ENCODE measurements at places on chromosomes 7 and 10. TPM values are rescaled to one million over a fixed set of nuclear protein-coding genes. Genes with fewer than 3 reads are reported as not detected.

The PKD1L1 gene
- total RNA-seq, result not detected

The MASTL gene
- 16.2 TPM for total RNA-seq

The LLCFC1 gene
- total RNA-seq, result not detected

The GFRA1 gene
- 8.2 TPM for total RNA-seq

The FOXP2 gene
- total RNA-seq, result 2.4 TPM

The PTN gene
- total RNA-seq, result not detected

The TFEC gene
- not detected for total RNA-seq

The NKX6-2 gene
- not detected for total RNA-seq

DNA sequence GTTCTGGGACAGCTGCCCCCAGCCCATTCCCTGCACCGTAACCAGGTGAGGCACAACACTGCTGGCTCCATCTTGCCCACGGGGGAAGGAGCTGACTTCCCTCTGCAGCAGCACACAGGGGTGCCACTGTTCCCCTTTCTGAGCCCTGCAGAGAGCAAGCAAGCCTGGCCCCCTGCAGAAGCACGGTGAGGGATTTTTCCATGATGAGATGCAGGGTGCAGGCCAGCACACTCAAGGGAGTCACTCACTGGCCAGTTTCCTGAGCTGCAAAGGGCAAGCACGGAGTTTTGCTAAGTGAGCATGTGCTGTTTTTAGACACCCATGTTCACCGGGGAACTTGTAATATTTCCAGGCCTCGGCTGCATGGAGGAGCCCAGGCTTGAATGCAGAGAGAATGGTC, 176.6 kb downstream of the PIP4K2A start:
- no peak for DNase-seq

GRCh38 chr10:122333037-122333436, 41.5 kb upstream of the PLEKHA1 start:
- no peak for DNase-seq

DNA sequence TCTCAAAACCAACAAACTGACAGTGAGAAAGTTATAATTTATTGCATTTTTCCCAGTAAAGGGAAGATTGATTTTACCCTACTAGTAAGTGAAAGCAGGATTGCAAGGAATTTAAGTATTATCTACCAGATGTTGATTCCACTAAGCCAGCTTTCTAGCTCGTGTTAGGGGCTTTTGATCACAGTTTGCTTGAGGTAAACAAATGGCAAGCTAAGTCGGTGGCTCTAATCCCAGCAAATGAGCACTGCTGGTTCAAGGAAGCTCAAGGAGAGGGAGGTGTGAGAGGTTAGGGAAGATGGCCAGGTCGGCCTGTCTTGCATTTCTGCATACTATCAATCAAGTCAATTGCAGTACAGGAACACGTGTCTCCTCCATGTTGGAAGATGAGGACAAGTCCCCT, 448.7 kb upstream of the POM121L12 start:
- no peak for DNase-seq

- no peak for DNase-seq
Measured at GRCh38 chr10:13658871-13659685, 72.3 kb downstream of the PRPF18 start.

DNA sequence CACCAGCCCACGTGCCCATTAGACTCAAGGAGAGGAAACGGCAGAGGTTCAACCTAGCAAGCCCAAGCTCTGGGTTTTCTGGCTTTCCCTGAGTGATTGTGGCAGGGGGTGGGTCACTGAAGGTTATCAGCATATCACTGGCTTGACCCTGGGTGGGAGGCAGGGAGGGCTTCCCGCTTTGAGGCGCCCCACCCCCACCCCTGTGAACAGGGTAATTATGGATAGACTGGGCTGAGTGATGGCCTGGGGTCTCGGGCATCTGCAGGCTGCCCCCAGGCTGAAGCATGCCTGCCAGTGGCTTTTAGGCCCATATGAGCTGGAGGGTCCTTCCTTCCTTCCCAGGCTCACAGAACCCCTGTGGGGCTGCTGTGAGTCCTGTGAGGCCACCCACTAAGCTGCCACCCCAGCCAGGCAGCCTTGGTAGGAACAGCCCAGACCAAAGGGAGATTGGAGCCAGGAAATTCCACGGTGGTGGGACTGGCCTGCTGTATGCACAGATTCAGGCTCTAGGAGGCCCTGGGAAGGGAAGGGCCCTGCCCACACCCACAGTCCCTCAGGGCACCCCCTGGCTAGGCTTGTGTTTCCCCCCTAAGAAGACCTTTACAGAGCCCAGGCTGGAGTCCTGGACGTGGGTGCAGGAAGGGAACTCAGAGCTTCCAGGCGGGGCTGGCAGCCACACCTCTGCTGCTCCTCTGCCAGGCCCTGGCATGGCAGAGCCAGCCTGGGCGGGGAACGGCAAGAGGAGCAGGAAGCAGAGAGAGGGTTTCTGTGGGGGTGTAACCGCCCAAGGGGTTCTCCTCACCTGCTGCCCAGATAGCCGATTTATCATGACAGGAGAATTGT, 33.1 kb downstream of the GPRIN2 start:
- DNase-seq, result peak; percentile 64

DNA sequence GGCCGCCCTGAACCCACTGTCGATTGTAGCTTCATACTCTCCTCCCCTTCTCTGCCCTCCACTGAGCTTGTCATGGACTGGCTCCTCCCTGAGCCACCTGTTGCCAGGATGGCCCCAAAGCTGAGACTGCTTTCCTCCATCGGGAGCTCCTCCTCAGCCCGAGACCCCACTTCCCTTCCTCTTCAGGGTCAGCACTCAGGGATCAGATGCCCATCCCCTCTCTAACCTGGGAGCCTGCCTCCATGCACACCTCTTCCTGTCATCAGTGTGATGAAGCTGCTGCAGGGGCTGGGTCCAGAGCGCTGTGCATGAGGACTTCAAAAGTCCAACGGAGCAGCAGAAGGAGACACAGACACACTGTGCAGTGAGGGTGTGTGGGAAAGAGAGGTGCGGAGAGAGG, 201.1 kb downstream of the WDR37 start:
- DNase-seq, result no peak

- DNase-seq, result no peak
Measured at GRCh38 chr10:46995234-46995633, 84.0 kb downstream of the PTPN20 start.

DNA sequence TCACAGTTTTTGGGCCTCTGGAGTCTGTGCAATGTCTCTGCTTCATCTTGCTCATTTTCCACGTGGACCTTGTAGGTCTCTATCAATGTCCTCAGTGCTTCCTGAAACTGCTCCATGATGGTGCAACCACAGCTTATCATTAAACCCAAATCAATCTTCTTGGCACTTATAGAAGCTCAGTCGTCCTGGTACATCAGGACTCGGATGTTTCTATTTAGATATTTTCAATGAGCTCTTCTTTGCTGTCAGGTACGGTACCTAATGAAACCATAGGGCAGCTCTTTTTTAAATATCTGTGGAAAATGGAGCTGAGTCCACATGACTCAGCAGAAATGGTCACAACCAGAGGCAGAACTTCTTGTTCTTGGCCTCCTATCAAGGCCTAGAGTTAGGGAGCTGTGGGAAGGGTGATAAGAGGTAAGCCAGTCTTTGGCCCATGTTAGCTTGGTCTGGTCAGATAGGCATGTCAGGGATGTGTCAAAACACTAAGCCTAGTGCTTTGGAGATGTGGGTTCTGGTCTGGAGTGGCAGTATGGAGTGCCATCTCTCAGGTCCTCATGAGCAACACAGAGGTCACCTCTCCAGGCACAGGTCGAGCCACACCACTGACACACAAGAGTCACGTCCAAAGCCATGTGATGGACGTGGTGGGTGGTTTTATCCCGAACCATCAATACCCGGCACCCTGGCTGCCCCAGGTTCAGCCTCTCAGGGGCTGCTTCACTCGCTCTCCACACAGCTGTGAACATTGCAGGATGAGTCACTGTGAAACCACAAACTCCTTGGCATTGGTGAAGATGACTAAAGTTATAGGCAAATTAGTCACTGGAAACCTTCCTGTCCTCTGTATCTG, 87.0 kb downstream of the TBXAS1 start:
- DNase-seq, result peak; percentile 96

DNA sequence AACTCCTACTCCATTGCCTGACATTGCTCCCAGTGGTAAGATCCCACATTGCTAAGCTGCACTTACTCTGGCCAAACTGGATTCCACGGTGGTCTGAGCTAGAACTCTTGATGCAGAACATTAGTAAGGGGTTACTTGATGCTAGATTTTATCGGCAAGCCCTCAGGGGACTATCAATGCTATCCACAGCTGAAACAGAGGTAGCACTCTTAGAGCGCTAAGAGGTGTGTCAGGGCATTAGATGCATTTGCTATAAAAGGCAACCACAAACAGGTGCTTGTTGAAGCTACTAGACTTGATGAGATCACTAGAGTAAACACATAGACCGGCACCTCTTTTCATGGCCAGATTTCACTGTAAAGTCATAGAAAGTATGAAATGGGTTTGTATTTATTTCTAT, 116.3 kb downstream of the MDFIC start:
- DNase-seq, result no peak

DNA sequence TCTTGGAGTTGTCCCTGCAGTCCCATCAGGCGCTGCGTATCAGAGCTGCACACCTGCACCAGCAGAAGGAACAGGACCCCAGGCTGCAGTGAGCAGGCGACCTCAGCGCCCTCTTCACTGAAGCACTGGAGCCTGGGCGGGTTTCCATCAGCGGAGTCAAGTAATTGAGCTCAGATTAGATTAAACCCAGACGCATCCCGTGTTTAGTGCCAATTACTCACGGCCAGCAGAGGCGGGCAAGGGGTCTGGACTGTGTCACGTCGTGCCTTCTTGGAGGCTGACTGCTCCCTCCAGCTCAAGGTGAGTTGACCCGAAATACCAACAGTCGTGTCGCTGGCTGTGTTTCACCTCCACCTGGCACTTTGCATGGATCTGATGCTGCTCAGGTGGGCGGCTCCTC, 123.6 kb downstream of the CXCL12 start:
- no peak for DNase-seq

- DNase-seq, result no peak
Measured at GRCh38 chr10:42574336-42574735, 64.0 kb downstream of the ZNF33B start.

GRCh38 chr10:123526356-123527064, 139.6 kb upstream of the GPR26 start:
- DNase-seq, result no peak

DNA sequence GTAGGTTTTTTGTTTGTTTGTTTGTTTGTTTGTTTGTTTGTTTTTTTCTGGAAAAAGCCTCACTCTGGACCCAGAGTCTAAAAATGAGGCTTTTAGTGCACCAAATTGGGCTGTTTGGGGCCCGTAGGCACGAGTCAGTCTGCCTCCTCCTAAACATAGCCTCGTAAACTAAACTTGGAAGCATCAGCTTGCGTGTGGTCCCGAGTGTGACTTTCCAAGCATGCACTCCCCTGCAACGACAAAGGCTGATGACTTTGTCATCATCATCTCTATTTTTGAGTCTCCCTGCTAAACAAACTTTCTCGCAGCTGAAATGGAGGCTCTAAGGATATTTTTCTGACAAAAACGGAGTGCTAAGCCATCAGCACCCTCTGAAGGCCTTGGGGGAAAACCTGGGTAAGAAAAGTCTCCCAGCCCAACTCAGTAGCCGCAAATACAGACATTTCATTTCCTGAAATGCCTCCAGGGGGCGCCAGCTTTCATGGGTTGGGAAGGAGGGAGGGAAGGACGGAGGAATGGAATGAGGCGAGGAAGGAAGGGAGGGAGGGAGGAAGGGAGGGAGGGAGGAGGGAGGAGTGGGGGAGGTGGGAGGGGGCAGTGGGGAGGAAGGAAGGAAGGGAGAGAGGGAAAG, 245.9 kb downstream of the KCNMA1 start:
- DNase-seq, result peak; percentile 81

DNA sequence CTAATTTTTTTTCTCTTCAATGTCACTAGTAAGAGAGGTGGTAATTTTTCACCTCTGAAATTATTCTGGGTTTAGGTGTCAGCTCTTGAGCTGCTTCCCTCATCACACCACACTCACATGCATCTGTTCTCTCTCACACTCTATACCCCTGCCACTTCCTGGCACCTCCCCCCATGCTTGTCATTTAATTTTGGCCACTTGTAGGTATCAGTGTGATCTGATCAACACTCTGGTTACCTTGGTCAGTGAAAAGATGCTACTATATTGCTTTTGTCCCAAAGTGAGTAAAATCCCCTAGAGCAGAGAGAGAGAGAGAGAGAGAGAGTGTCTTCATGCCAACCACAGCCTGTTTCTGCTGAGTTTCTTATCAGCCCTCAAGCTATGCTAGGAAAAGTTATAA, 42.5 kb downstream of the STK17A start:
- no peak for DNase-seq

GRCh38 chr7:158829342-158830210, at the start of gene ESYT2:
Gene ESYT2, minus strand, starts transcription at chr7:158829509. Its CDS starts 91 bp downstream, at chr7:158829418.
- peak; percentile 93 for DNase-seq

DNA sequence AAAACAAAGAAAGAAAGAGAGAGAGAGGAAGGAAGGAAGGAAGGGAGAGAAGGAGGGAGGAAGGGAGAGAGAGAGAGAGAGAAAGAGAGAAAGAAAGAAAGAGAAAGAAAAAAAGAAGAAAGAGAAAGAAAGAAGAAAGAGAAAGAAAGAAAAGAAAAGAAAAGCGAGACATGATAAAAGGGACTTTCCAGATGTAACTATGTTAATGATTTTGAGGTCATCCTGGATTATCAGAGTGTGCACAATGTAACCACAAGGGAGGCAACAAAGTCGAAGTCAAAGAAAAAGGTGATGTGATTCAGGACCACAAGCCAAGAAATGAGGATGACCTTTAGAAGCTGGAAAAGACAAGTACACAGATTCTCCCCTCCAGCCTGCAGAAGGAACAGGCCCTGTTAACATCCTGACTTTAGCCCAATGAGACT, 48.9 kb upstream of the PAX2 start:
- DNase-seq, result peak; percentile 81

DNA sequence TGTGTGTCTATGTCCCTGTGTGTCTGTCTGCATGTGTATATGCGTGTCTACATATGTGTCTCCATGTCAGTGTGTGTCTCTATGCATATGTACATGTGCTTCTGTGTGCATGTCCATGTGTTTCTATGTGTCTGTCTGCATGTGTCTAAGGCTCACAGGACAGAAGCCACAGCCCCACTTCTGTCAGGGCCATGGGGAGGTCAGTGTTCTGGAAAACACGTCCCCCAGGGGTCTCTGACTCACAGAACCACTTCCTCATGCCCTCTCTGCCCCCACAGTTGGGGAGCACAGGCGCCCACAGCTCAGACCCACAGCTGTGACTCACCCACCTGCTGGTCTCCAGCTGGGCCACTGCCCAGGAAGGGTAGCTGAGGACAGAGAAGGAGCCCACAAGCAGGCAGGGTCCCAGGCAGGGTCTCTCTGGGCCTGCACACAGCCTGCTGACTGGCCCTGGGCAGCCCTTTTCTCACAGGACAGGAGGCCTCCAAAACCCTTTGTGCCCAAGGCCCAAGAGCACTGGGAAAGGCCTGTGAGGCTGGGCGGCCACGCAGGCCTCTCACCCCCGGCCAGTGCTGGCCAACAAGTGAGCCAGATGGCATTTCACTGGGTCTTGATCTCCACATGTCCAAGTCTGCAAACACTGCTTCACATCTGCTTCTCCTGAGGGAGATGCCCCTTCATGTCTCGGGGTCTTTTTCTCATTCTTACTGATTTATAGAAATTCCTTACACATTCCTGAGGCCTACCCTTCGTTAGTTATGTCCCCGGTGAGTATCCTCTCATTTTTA, 102.9 kb upstream of the FAM20C start:
- DNase-seq, result peak; percentile 32

GRCh38 chr7:30366606-30367005, 82.2 kb downstream of the ZNRF2 start:
- DNase-seq, result no peak
